ENCODE measurements at places on chromosomes 4 and X.

- no peaks in the 10 kb centered on the region for H3K36me3 ChIP-seq
- no peak for DNase-seq
- no peaks in the 10 kb centered on the region for H3K27me3 ChIP-seq
- no peaks in the 10 kb centered on the region for H3K4me1 ChIP-seq
Observed at GRCh38 chr4:54077812-54078211, 13.4 kb upstream of the CHIC2 start.

GRCh38 chrX:45229348-45229747 is 28.7 kb upstream of the DIPK2B start:
- no peak for DNase-seq
- H3K36me3 ChIP-seq = no peaks in the 10 kb centered on the region
- no peaks in the 10 kb centered on the region for H3K27me3 ChIP-seq
- H3K27ac ChIP-seq = no peak overlapping the region

GRCh38 chrX:32599156-32599555 is 612.2 kb downstream of the DMD start:
- H3K27me3 ChIP-seq = no peaks in the 10 kb centered on the region
- no peaks in the 10 kb centered on the region for H3K4me1 ChIP-seq
- no peak overlapping the region for H3K27ac ChIP-seq
- no peak overlapping the region for H3K4me3 ChIP-seq
- H3K36me3 ChIP-seq = no peaks in the 10 kb centered on the region
- DNase-seq = no peak

GRCh38 chr4:184163813-184164212 is 53.9 kb downstream of the ENPP6 start:
- no peak overlapping the region for H3K4me3 ChIP-seq
- H3K4me1 ChIP-seq = no peaks in the 10 kb centered on the region
- no peaks in the 10 kb centered on the region for H3K36me3 ChIP-seq
- H3K27me3 ChIP-seq = no peaks in the 10 kb centered on the region
- no peak overlapping the region for H3K27ac ChIP-seq

DNA sequence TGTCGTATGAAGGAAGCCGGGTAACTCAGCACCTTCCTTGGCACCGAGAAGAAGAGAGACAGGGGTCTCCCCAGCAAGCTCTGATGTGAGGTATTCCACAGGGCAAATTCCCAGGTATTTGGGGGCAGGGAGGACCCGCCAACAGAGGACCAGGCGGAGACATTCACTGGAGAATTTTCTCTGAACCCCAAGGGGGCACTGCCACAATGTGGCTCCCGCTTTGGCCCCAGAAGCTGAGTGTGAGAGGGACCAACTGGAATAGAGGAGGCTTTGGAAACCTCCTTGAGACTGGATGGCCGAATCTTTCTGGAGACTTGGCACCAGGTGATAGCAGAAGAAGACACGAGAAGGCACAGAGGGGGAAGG is 735 bp upstream of the GABRE start:
- DNase-seq = no peak
- H3K27me3 ChIP-seq = no peaks in the 10 kb centered on the region
- no peaks in the 10 kb centered on the region for H3K36me3 ChIP-seq
- H3K4me3 ChIP-seq = no peak overlapping the region
- H3K27ac ChIP-seq = no peak overlapping the region

DNA sequence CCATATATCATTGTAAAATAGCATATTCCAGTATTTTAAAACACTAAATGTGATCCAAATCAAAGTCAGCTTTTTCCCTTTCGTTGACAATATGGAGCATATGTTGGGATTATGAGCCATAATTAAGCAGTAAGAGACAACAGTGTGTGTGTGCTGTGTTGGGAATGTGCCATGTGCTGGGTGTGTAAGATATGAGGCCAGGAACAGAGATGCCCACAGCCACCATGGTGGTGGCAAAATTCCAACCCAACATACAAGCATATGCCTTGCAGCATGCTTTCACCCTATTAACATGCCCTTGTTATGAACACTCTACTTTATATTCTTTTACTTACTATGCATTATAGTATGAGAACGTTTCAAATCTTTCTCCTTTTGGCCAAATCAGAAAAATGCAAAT is 1560.4 kb upstream of the TENM3 start:
- H3K36me3 ChIP-seq = no peaks in the 10 kb centered on the region
- no peak overlapping the region for H3K27ac ChIP-seq
- no peak overlapping the region for H3K4me3 ChIP-seq

DNA sequence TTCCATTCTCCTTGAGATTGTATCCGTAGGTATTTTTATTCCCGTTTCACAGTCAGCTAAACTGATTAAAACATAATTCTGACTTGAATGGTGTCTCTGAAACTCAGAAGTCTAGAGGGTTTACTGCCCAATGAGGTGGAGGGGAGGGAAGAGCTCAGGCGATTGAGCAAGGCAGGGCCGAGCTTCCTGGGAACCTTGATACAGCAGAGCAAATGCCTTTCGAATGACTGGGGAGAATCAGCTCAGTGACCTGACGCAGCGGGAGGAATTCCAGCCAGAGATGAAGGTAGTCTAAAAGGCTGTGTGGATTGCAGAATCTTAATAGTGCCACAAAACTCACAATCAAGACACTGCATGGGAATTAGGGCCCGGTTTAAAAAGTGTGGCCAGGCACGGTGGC is 233.6 kb downstream of the EVC2 start:
- no peaks in the 10 kb centered on the region for H3K27me3 ChIP-seq
- H3K36me3 ChIP-seq = no peaks in the 10 kb centered on the region
- no peaks in the 10 kb centered on the region for H3K4me1 ChIP-seq
- no peak overlapping the region for H3K27ac ChIP-seq
- no peak overlapping the region for H3K4me3 ChIP-seq
- DNase-seq = no peak

DNA sequence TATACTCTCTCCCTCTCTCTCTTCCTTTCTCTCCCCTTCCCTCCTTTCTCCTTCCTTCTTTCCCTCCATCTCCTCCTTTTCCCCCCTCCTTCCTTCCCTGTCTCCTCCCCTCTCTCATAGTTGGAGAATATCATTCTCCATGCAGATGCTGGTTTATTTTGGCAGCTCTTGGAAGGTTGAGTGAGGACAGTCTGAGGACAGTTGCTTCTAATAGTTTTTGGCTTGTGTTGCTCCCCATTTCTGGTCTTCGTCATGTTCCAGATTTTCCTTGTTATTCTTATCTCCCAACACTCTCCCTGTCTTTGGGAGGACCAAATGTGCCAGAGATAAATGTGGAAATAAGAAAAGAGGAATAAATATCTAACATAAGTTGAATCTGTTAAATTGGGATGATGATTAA is 263.0 kb downstream of the FRMPD4 start:
- no peak overlapping the region for H3K4me3 ChIP-seq
- H3K27ac ChIP-seq = no peak overlapping the region
- no peaks in the 10 kb centered on the region for H3K27me3 ChIP-seq
- DNase-seq = no peak
- H3K36me3 ChIP-seq = no peaks in the 10 kb centered on the region
- no peaks in the 10 kb centered on the region for H3K4me1 ChIP-seq

DNA sequence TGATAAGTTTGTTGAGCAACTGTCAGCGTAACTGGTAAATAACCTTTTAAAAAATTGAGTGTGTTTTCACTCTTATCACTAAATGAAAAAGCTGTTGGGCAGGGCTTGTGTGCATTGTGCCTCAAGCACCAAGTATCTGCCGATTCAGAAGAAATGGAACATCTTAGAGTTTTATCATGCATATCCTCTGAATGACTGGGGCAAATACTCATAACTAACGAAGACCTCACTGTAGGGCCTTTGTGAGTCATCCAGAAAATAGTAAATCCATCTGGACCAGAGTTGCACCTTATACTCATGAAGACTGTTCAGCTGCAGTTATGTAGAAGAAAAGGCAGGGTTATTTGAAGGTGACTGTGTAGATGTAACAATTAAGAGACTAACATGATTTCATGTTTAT is 222.1 kb downstream of the CAMK2D start:
- no peaks in the 10 kb centered on the region for H3K27me3 ChIP-seq
- DNase-seq = no peak
- H3K4me3 ChIP-seq = no peak overlapping the region
- H3K36me3 ChIP-seq = no peaks in the 10 kb centered on the region
- no peak overlapping the region for H3K27ac ChIP-seq

Measured in DND-41 (cell line).